G401 (cell line): ENCODE measurements at places on chromosomes 6 and 20. TPM values are rescaled to one million over a fixed set of nuclear protein-coding genes. Genes with fewer than 3 reads are reported as not detected.

The CLPSL1 gene
- total RNA-seq: not detected in 2 replicates

The FAM217A gene
- not detected in 2 replicates for total RNA-seq

DNA sequence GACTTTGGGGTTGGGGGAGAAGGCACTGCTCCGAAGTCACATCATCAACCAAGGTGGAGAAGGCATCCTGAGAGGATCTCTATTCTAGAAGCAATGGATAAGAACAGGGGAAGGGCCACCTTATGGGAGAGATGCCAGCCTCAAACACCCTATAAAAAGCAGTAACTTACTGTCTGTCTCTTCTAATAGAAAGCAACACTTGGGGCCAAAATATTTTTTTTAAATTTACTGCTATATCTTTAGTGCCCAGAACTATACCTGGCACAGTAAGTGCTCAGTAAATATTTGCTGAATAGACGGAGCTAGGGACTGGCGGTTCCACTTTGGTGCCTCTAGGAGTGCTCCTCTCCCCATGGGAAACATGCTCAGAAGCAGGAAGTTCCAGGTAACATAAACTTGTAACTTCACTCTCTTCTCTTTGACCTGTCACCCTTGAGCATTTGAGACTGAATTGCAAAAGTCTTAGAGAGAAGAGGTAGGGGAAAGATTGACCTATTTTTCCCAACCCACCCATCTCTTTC is 807 bp upstream of the OTOR start:
- no peak for DNase-seq

DNA sequence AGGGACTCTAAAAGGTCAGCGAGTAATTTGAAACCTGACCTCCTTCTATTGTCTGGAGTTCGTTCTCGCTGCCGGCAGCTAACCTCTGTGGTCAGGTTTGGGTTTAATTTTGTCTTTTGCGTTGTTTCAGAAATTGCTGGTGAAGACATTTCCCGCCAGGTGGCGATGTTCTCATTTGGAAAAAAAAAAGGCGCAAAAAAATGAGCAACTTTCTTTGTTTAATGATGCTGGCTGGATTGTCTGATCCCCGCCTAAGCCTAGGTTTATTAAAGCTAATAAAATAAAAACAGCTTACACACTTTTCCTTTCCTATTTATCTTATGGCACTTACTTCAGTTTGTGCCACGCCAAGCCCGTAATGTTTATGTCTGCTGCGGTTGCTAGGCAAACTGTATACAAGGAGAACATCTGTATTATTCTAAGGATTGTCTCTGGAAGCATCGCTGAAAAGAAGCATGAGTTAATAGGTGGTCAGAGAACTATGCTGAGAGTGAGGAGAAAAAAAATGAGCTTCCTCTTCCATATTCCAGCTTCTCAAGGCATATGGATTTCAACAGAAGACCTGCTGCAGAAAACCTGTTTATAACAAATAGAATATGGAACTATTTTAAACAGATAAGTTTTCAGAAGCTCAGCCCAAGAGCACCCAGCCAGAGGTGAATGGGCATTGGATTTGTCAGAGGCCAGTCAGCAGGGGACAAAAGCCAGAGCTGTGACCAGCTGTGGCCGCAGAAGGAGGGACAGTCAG is 205.7 kb downstream of the DOK5 start:
- peak; percentile 11 for DNase-seq

DNA sequence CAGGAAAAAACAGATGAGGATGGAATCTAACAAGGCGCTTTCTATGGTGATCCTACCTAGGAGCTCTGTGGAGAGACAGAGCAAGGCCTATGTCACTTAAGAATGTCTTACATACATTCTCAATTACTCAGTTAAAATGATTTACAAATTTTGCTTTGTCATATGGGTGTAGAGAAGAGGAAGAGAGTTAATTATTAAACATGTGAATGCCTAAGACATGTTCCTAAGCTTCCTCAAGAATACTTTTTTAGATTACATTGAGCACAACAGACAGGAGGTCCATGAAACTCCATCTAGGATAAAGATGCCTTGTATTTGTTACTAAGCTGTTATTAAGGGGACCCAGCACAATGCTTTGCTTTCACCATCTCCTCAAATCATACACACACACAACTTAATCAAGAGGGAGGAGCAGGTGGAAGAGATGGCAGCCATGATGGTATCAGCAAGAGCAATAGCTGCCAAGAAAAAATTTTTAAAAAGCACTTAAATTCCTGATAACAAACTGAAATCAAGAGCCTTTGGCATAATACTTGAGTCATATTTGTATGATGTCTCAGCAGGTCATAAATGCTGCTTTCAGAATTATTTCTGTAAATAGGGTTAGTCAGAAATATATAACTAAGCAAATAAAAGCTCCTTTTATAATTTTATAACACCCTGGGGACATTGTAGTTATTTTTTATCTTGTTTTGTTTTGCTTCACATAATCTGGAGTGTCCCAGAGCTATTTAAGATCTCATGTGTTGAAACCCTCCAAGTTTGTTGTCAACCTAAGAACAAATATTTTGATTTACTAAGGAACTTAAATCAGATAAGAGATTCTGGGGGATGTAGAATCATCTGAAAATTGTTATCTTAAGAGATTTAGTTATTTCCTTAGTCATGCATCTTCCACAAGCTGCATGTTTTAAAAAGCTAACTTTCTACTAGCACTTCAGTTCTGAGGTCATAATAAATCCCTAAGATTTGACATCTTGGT is 70.0 kb upstream of the CD2AP start:
- no peak for DNase-seq
